ENCODE measurements at places on chromosomes 1 and 21.

DNA sequence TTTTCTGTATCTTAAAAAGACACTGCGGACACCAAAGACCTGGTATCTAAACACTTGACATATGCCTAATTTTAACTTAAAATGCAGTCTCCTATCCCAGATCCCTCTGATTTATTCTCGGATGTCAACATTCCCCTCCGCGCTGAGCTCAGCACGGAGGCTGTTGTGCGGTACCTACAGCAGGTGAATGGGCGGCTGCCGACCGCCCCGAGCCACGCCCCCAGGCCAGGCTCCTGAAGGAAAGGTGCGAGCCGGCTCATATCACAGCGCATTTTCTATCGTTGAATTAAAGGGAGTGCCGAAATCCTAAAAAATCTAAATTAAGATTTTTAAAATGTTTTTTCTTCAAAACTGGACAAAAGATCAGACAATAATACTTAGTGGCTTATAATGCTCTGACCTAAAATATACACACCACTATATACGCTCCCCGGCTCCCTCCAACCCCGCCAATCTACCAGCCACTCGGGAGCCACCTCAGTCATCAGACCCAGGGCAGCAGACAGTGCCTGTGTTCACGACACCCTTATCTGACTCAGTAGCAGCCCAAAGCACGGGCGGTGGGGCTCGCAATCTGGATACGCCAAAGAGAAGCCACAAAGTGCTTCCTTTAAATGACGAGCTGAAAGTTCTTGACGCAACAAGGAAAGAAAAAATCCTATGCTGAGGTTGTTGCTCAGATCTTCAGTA, 4.1 kb downstream of the WRAP73 start:
- no peak for DNase-seq

DNA sequence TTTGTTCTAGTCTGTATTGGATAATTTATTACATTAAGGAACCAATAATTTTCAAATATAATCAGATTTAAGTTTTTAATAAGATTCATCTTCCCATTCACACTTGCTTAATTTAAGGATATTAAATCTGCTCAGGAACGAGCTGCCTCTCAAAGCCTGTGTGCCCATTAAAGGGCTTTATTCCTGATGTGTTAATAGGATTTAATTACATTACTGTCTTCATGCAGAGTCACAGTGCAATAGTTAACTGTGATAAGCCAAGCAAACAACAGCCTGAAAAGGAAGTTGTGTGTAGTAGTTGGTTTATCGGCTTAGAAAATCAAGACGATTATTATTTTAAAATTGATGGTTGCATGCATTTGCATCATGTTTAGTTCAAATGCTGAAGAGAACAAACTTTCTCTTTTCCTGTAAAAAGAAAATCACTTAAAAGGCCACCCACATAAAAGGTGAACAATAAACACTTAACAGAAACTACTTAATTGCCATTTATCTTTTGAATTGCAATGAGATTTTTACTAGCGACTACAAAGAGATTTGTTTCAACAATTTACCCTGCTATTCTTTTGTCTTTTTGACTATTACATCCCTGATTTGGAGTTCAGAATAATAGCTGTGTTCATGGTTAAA, 174.6 kb downstream of the RWDD3 start:
- no peak for DNase-seq

DNA sequence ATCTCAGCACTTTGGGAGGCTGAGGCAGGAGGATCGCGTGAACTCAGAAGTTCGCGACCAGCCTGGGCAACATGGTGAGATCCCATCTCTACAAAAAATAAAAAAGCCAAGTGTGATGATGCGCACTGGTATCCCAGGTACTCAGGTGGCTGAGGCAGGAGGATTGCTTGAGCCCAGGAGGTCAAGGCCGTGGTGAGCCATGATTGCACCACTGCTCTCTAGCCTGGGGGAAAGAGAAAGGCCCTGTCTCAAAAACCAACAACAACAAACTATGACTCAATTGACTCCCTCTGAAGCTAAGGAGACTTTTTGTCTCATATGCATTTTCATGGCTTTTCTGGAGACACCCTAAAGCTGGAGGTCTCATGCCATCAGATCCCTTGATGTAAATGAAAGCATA, 118.8 kb downstream of the CCDC185 start:
- no peak for DNase-seq

DNA sequence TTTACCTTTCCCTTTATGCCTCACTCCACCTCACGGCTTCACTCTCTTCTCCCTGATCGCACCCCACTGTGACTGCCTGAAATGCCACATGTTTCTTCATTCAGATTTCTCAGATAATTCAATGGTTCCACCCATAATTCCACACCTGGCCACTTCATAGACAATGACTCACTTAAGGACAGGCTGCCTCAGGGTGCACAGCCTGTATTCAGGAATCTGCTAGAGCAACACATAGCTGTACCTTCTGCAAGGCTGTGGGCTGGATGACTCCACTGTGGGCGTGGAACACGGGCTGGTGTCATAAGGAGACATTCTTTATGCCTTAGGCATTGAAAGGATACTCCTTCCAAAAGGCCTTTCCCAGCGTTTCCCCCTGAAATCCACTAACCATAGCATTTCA, 36.1 kb downstream of the L1TD1 start:
- DNase-seq = no peak

DNA sequence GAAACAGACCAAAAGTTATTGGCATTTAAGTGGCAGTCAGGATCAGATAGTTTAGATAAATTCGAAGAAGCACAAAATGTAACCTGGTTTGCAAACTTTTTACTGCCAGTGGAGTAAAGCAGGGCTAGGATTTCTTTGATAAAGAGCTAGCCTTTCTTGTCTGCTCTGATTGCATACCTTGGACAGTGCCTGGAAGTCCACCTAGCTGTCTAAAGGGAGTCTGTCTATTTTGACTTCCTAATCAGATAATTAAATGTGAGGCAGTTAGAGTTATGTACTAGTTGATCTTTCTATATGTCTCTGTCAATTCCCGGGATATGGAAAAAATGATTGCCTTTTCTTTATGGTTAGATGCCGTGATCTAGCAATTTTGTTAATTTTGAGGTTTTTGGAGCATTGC, 4.1 kb downstream of the GPSM2 start:
- no peak for DNase-seq

DNA sequence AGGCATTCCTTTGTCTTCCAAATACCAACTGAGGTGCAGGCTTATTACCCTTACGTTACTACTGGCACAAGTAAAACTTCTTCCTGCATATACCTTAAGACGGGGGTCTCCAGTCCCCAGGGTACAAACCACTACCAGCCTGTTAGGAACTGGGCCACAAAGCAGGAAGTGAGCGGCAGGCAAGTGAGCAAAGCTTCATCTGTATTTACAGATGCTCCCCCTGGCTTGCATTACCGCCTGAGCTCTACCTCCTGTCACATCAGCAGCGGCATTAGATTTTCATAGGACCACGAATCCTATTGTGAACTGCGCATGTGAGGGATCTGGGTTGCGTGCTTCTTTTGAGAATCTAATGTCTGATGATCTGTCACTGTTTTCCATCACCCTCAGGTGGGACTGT, 113.1 kb downstream of the SLC45A1 start:
- DNase-seq = no peak

- DNase-seq = no peak
Observed at GRCh38 chr1:70617728-70618127, 206.7 kb downstream of the CTH start.

- no peak for DNase-seq
Observed at GRCh38 chr21:39869141-39869818, 2.0 kb downstream of the PCP4 start.

DNA sequence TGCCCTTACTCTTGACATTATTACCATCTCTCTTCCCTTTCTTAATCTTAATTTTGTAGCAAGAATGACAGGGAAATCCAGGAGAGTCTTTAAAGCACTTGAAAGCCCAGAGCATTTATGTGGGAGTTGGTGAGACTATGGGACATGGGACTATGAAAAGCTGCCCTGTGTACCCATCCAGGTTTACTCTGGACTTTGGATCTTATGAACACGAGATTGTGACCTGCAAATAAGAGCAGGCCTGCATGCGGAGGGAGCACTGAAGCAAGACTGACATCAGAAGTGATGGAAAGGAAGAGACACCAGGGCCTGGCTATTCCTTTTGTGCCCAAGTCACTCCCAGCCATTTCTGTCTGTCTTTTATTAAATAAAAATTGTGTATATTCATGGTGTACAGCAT, 209.6 kb downstream of the NUF2 start:
- no peak for DNase-seq

DNA sequence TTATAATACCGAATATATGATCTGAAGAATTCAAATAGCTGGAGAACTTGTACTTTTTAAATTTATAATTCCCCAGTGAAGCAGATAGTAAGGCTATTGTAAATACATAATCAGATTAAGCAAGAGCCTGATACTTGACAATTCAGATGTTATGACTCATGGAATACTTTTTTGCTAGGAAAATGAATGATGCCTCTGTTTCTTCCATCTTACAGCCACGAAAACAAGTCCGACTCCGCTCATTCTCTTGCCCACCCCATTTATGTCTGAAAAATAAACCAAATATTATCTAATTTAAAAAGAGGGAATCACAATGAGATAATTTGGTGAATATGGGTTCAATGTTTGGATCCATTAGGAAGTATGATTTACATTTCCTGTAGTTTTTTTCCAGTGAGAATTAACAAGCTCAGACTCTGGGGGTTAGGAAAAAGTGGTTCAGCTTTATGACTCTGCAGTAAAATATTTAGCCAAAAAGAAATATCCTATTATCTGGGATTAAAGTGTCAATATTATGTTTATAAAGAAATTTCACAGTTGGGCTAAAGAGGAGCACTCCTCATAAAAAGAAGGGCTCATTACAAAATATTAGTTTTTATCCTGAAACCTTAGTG, 50.4 kb upstream of the DAB1 start:
- DNase-seq = no peak

GRCh38 chr1:161222175-161223019, 1.0 kb downstream of the APOA2 start:
- DNase-seq = no peak

GRCh38 chr1:115761601-115762302, 6.8 kb downstream of the CASQ2 start:
- DNase-seq = peak; percentile 47

GRCh38 chr21:44918107-44918470, 2.6 kb downstream of the ITGB2 start:
- DNase-seq = no peak

GRCh38 chr21:45592208-45592619, 50.0 kb upstream of the SLC19A1 start:
- no peak for DNase-seq

- DNase-seq = no peak
Observed at GRCh38 chr21:16794950-16795349, 717.9 kb upstream of the CXADR start.

- no peak for DNase-seq
Observed at GRCh38 chr21:17438635-17439034, 74.2 kb upstream of the CXADR start.

GRCh38 chr21:45148316-45148990, 74.1 kb downstream of the ADARB1 start:
- no peak for DNase-seq

GRCh38 chr1:109133815-109134214, 19.9 kb downstream of the ELAPOR1 start:
- no peak for DNase-seq

DNA sequence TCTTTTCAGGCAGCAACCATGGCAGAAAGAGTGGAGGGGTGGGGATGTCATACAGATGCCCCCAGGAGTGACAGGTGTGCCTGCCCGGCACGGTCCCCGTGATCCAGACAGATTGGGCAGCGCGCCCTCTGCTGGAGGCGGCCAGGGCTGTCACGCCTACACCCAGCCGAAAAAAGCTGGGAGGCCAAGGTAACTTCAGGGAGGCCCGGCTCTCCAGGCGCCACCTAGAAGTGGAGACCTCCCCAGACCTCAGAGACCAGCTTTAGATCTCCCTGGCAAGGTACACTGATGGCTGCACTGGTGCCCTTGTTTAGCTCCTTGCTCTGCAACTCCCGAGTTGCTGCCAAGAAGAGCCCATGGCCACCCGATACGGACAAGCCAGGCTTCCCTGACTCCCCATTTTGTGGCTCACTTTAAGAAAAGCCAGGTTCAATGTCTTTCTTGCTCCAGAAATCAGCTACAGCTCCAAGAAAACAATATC, 6.6 kb downstream of the GOLT1A start:
- no peak for DNase-seq

- no peak for DNase-seq
Observed at GRCh38 chr1:199205740-199206441, 567.1 kb downstream of the PTPRC start.

GRCh38 chr1:172135978-172136610, 284.4 kb upstream of the C1orf105 start:
- no peak for DNase-seq

GRCh38 chr1:47179988-47180563, 9.8 kb downstream of the PDZK1IP1 start:
- peak; percentile 34 for DNase-seq

DNA sequence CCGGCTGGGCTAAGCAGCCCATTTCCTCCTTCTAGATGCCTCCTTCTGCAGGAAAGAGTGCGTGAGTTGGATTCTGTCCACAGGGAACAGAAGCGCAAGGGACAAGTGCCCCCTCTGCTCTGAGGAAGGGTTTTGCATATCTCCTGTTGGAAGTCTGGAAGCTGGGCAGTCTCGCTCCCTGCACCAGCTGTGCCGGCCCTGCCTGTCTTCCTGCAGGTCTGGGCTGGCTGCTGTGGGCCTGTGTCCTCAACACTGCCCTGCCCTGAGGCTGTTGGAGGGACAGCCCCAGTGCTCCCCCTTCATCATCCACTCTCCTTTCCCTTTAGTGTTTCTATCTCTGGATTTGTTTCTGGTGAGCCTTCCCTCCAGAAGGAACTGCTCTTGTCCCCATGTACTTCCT, 21.8 kb downstream of the ADARB1 start:
- DNase-seq = no peak

DNA sequence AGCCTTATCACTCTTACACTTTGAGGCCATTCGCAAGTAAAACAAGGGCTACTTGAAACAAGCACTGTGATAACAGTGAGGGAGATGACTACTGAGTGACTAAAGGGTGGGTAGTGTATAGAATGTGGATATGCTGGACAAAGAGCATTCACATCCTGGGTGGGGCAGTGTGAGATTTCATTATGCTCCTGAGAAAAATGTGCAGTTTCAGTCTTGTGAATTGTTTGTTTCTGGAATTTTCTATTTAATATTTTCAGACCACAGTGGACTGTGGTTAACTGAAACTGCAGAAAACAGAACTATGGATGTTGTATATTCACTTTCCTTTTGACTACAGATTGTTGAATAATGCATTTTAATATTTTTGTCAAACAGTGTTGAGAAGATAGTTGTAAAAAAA, 25.1 kb upstream of the B3GALT2 start:
- no peak for DNase-seq

- no peak for DNase-seq
Observed at GRCh38 chr1:185260611-185261010, 56.4 kb downstream of the IVNS1ABP start.

GRCh38 chr1:23480187-23481025, 3.6 kb downstream of the ASAP3 start:
- DNase-seq = no peak

- no peak for DNase-seq
Observed at GRCh38 chr1:155176544-155177071, 3.0 kb downstream of the TRIM46 start.

DNA sequence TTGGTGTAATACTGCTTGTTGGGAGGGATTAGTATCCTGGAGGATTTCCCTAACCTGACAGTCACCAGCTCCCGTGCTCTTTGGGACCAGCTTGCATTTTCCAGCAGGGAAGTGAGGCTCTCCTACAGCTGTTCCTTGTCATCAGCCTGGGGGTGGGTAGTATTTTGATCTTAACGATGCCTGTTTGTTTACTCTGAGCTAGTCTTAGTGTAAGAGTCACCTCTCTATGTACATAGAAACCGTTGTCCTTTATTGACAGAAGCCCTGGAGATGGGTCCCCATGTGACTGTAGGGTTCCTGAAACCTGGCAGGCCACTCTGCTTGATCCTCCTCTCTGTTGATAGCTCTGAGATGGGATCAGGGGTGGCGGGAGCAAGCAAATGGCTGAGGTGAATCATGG, 58.0 kb downstream of the ACP6 start:
- DNase-seq = no peak
